Karpas-422 (cell line): ENCODE measurements at places on chromosomes 4 and X. TPM values are rescaled to one million over a fixed set of nuclear protein-coding genes. Genes with fewer than 3 reads are reported as not detected.

The RAB9B gene
- total RNA-seq = not detected in 2 replicates

The VEGFC gene
- not detected in 2 replicates for total RNA-seq

DNA sequence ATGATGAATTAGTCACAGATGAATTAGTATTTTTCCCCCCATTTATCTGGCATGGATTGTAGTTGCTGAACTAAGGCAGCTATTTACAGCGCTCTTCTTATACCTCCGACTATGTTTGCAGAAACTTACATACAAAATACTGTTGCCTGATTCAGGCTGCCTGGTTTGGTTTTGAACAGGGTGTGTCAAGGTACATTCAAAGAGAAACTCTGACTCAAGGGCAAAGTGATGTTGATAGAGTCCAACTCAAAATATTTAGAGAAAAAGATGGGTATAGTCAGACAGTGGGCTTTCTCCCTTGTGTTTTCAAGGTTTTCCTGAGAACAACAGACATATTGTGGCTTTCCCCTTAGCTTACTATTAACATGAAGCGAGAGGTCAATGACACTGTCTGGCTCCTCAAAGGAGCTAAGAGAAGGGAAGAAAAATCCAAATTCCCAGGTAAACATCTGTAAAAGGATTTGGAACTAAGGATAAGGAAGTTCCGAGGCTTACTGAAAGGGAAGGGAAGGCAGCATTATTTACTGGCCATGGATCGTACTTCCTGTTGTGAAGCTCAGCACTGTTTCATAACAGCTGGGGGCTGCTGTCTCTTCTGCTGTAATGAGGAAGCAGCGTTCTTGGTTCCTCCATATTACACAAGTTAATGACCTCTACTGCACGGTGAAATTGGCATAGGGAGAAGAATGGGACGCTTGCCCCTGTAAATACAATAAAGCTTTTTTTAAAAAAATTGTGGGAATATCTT, 30.9 kb downstream of the FAM9C start:
- DNase-seq = peak; percentile 72

- DNase-seq = no peak
Measured at GRCh38 chr4:152258804-152259708, 276.8 kb downstream of the FBXW7 start.
